NCI-H460 (cell line): ENCODE measurements at places on chromosomes 7 and 10. TPM values are rescaled to one million over a fixed set of nuclear protein-coding genes. Genes with fewer than 3 reads are reported as not detected.

The DPYSL4 gene
- 1.5 and 2.1 TPM in 2 replicates for total RNA-seq

The PLEKHS1 gene
- total RNA-seq, result not detected in 2 replicates

DNA sequence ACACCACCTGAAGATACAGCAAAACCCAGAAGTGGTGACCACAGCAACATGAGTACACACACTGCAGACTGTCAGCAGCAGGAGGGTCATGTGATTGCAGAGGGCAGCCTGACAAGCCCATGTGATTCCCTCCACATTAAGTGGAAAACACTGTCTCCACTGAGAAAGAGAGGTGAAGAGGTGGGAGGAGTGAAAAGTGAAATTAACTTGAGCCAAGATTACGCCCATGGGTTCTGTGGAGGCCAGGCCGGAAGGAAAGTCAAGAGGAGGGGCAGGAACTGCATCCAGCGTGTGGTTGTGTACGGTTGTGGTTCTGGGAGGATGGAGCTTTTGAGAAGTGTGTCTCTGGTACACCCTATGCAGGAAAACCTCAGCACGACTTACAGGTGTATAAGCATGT, 138.5 kb downstream of the PLXNA4 start:
- no peak for DNase-seq

GRCh38 chr7:28804990-28805389, 153.1 kb downstream of the TRIL start:
- DNase-seq, result no peak

DNA sequence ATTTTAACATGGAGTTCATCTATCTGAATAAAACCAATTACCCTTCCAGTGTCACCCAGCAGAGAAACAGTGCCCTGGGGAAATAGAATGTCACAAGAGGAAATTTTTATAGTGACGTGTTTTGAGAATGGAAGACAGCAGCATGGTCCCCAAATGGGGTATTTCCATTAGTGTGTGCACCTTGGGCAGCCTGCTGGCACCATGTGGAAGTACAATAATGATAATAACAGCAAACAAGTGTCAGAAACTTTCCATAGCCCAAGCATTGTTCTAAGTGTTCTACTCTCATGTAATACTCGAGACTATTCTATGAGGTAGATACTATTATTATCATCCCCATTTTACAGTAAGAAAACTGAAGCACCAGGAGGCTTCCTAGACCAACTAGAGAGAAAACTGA, 2.2 kb upstream of the PDE1C start:
- DNase-seq, result no peak

DNA sequence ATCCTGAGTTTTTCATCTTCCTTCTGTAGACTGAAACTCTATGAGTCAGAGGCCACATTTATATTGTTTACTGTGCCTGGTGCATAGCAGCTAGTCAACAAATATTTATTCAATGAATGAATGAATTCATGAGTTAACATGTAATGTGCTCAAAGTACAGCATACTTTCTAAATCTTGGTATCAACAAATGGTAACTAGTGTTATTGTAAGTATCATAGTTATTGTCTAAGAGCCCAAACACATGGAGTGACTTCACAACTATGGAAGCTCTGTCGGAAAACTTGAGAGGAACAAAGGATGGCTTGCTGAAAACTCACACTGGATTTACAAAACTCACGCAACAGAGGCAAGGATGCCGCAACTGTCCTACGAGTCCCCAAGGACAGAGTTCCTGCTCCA, 35.9 kb downstream of the DENND2A start:
- no peak for DNase-seq

DNA sequence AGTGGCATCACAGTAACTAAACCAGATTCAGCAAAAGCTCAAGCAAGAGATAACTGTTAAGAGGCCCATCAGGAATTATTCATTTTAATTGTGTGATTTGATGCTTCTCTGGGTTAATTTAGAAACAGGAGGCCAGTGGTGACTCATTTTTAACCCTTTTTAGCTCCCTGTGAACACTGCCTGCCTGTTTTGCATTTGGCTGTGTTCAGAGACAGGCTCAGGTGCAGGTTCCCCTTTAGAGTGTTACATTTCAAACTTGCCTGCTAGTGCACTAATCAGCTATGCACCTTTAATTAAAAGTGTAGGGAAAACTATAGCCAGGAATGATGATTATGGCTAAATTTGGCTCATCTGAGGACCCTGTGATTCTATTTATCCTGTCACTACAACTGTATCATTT, 6.5 kb downstream of the STAMBPL1 start:
- DNase-seq, result no peak

- no peak for DNase-seq
Observed at GRCh38 chr10:96619120-96619519, 32.3 kb upstream of the TM9SF3 start.

The DBNL gene
- total RNA-seq, result 29.9 and 30.5 TPM in 2 replicates

The TAS2R4 gene
- total RNA-seq, result 1.2 and 1.3 TPM in 2 replicates

DNA sequence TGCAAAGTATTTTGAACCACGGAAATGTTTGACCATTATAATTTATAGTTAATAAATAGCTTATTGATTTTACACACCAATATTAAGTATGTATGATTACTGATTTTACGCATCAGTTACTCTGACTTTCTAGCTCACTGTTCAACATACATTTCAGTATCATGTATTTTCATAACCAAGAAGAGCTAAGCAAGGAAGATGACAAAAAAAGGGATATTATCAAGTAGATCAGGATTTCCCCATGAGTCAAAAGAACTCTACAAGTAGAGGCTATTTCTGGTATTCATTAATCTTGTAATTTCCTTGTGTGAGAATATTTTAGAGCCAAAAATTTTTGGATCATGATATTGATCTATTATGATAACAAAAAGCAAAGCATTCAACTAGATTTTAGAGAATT, 131.6 kb downstream of the AGMO start:
- no peak for DNase-seq

The PTPN12 gene
- 76.3 and 92.7 TPM in 2 replicates for total RNA-seq

The TRIM50 gene
- total RNA-seq, result 0.17 and 0.47 TPM in 2 replicates

The MYOZ1 gene
- total RNA-seq, result not detected in 2 replicates

The PRXL2A gene
- 22.6 and 26.9 TPM in 2 replicates for total RNA-seq

DNA sequence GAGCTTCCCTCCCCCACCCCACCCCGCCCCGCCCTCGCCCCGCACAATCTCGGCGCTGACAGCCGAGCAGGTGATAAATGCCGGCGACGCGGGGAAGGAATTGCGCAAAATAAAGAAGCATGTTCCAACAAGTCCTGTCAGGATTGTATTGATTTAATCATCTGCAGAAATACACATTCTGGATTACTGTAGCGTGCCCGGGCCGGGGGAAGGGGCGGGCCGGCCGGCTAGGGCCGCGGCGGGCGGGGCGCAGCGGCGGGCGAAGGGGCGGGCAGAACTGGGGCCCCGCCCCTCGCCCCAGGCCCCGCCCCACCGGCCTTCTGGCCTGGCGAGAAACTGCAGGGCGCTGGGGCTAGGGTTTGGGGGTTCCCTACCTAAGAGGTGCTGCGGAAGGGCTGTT, 88.9 kb upstream of the PAX2 start:
- no peak for DNase-seq

DNA sequence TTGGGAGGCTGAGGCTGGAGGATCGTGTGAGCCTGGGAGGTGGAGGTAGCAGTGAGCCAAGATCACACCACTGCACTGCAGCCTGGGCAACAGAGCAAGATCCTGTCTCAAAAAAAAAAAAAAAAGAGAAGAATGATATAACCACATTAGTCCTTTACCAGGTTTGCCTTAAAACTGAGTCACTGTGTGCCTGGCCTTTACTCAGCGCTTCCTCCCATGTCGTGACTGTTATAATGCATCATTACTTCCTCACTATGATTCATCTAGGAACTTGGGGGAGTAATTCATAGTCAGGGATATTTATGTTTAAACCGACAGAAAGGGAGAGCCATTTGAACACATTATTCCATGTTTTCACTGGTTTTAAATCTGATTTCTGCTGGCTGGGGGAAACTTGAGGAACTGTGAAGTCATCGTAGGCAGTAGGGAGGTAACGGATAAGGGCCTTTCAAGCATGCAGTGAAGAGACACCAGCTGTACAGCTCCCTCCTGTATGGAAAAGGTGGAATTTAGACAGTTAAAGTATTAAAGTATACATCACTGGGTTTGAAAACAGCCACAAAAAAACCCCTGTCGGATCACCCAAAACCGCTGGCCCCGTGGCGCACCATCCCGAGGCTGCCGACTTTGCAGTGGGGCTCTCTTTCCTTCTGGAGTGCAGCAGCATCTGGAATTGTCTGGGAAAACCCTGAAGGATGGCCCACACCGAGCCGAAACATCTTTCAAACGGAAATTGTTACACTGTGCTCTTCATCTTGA, 119.8 kb downstream of the NKX6-2 start:
- peak; percentile 33 for DNase-seq

The EIF3B gene
- 182 and 202 TPM in 2 replicates for total RNA-seq

The CLDN3 gene
- 1.0 and 1.7 TPM in 2 replicates for total RNA-seq

- DNase-seq, result no peak
Observed at GRCh38 chr7:49623943-49624342, 149.5 kb upstream of the VWC2 start.

DNA sequence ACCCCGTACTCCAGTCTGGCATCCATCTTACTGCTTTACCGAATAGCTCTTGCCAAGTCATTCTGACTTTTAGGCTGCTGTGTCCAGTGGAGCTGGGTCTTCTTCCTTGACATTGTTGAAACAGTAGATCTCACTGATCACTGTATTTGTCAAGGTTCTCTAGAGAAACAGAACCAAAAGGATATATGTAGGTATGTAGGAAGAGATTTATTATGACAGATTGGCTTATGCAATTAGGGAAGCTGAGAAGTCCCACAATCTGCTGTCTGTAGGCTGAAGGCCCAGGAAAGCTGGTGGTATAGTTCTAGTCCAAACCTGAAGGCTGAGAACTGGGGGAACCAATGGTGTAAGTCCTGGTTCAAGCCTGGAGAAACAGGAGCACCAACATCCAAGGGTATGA, 12.1 kb upstream of the PRRT4 start:
- no peak for DNase-seq

- DNase-seq, result no peak
Observed at GRCh38 chr7:17988141-17988540, 39.5 kb downstream of the PRPS1L1 start.

- peak; percentile 86 for DNase-seq
Observed at GRCh38 chr10:67665491-67665890, 30.5 kb downstream of the CTNNA3 start.

DNA sequence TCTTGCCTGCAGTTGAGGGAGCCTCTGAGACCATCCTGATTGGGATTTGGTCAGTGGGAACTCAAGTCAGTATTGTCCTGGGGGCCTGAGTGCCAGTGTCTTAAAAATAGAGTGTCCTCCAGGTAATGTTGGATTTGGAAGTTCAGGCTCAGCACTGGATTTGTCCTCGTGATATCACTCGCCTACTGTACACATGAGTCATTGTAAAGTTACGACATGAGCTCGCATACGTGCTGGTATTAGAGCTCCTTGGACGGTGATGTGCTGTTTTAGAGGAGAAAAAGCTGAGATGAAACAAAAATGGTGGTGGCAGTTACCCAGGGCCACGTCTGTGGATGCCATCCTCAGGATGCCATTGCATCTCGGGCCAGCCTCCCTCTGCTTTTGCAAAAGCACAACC, 78.2 kb downstream of the MGMT start:
- DNase-seq, result no peak

DNA sequence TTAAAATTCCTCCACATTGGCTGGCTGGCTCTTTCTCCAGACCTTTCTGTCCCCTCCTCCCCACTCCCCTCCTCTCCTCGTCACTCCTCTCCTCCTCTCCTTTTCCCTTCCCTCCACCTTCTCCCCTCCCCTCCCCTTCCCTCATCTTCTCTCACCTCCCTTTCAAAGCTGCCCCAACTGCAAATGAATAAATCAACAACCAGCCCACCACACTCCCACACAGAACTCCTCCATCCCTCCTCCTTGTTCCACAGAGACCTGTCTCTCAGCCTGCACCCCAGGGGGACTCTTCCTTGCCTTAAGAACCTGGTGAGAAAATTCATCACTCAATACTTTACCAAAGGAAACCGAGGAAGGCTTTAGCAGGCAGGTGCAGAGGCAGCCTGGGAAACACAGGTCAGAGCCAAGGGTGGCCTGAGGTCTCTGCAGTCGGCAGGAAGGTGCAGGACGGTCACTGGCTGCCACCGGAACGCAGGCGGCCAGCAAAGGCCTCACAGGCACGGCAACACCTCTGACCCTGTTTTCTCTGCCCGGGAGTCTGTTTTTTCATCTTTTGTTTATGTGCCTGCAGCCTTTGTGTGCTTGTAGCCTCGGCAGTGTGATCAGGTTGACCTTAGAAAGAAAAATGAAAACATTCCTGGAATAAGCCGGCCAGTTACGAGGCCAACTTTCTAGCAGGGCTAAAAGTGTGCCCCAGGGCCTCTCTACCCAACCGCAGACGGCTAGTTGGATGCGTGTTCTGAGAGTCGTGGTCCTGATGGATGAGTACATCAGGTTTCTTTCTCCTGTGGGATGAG, 207.6 kb upstream of the KLF6 start:
- DNase-seq, result no peak

The MKX gene
- total RNA-seq, result 0.66 and 1.1 TPM in 2 replicates

The OR9A2 gene
- total RNA-seq, result not detected in 2 replicates

DNA sequence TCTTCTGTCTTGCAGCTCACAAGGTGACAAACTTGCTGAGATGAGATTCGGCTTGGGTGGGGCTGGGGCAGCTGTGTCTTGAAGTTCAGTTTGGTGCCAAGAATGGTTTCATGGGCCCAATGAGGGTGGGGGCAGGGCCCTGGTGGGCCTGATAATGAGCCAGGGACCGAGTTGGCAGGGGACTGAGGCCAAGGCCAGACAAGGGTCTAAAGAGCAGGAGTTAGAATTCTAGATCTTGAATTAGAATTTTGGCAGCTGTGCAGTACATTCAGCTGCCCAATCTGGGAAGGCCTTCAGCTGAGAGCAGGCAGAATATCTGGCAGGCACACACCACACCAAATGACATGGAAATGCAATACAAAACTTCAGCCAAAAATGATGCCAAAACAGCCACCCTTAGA, 1.5 kb upstream of the JAZF1 start:
- no peak for DNase-seq

DNA sequence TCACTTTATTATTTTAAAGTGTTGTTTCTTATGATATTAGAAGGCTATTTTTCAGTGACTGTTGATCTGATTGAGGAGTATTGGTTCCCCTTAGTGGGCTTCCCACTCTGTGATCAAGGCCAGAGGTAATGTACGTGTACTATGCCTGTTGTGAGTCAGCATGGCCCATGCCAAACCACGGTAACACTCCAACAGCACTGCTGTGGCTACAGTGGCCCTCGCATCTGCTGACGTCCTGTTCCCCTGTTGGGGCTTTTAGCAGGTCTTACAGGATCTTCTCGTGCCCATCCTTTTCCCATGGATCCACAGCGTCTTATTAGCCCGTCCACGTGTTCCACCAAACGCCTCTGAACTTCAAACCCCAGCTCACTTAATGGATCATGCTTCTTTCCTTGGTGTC, 964.6 kb upstream of the CELF2 start:
- no peak for DNase-seq

DNA sequence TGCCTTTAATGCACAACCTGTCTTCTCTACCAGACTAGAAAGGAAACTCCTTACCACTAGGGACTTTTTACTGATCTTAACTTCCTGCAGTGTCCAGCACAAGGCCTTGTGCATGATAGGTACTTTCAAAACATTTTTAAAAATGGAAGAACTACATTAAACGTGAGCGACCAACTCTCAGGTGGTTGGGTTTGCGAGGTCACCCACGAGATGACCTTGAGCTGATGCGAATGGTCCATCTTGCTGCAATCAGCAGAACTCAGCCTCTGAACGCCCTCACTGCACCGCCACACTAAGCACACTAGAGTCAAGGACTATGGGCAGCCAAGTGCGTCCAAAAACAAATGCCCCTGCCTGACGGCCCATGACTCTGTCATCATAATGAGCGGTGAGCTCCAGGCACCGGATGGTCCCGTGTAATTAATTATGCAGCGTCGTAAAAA, 34.9 kb upstream of the PTF1A start:
- no peak for DNase-seq
